Stimulated activated CD4-positive, alpha-beta T cell treated with anti-CD3 and anti-CD28 coated beads, Interleukin-2, amount 100 ng/mL, for 24 hours (primary cell): ENCODE measurements at places on chromosomes 16 and 17.

- no peak for DNase-seq
Observed at GRCh38 chr17:50471009-50471905, 2.6 kb upstream of the CHAD start.

DNA sequence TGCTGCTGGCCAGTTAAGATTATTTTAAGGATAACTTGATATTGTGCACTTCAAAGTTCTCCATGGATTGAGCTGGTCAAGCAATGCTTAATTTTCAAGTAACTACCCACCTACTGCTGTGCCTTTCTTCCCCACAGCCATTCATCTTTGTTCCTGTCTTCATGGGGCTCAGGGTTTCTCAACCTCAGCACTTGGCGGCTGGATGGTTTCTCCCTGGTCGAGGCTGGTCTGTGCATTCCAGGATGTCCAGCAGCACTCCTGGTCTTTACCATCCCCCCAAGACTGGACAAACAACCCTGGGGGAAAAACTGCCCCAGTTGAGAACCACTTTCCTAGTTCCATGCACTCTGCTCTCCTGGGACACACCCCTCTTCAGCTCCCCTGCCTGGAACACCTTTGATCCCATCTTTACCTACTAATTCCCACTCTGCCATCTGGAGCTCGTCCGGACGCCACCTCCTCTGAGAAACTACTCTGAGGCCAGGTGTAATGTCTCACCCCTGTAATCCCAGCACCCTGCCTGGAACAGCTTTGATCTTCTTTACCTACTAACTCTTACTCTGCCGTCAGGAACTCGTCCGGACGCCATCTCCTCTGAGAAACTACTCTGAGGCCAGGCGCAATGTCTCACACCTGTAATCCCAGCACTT lies 81.5 kb downstream of the NXN start:
- no peak for DNase-seq

DNA sequence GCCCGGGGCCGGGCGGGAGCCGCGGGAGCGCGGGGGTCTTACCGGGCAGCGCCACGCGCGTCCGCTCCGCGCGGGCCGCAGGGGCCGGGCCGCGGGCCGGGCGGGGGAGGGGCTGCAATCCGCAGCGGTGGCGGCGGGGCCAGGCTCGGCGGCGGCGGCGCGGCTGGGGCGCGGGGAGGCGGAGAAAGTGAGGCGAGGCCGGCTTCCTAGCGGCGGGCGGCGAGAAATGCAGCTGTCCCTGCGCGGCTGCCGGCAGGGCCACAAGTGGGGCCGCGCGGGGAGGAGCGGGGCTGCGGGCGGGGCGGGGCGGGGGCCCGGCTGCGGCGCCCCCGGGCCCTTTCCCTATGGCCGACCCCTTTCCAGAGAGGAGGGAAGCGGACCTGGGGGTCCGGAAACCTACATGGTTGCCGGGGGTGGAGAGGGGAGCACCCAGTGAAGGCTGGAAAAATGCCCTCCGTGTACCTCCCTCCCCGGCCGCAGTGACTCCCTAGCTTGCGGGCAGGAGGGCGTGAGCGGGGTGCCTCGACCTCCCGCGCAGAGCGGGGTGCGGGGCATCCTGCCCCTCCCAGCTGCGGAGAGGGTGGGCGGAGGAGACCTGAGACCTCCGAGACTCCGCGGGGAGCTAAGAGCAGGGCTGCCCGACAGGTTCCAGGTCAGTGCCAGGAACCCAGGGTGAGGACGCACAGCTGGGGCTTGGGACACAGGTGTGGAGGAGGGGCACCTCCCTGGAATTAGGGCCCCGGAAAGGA lies at the start of gene CUEDC1:
CUEDC1 (minus strand) TSS at position 230 of the 749 bp plus-strand sequence. CDS start 69,848 bp downstream, outside the sequence.
- DNase-seq = peak; percentile 79

GRCh38 chr16:50273888-50274325 lies 7.6 kb downstream of the ADCY7 start:
- peak; percentile 56 for DNase-seq

DNA sequence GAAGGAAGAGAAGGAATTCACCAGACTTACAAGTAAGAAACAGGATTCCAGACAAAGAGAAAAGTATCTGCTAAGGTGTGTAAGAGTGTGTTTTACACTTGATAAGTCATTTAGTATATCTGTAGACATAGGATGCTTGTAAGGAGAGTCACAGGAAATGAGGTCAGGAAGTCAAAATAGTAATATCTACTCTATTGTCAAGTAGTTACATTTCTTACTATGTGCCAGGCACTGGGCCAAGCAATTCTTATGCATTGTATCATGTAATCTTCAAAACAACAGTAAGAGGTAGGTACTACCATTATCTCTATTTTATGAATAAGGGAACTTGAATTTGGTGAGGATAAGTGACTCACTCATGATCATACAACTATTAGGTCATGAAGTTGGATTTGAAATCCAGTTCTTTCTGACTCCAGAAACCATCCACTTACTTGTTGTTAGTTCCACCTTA lies 129.1 kb downstream of the SNX11 start:
- DNase-seq = no peak

GRCh38 chr17:65345261-65346005 lies 208.3 kb downstream of the RGS9 start:
- no peak for DNase-seq

GRCh38 chr16:51103590-51103989 lies 47.5 kb downstream of the SALL1 start:
- no peak for DNase-seq

GRCh38 chr17:80428796-80429195 lies 13.8 kb downstream of the ENDOV start:
- DNase-seq = no peak

DNA sequence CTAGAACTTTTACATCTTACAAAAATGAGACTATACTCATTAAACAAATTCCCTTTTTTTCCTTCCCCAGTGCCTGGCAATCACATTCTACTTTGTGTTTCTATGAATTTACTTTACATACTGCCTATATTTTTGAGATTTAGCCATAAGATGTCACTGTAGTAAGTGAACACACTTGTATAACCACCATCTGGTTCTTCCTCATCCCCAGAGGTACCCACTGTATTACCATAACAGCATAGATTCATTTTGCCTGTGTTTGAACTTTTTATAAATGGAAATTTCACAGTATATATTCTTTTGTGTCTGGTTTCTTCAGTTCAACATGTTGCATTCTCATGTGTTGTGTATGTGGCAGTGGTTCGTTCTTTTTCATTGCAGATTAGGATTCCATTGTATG lies 15.8 kb downstream of the CYB5B start:
- DNase-seq = no peak

DNA sequence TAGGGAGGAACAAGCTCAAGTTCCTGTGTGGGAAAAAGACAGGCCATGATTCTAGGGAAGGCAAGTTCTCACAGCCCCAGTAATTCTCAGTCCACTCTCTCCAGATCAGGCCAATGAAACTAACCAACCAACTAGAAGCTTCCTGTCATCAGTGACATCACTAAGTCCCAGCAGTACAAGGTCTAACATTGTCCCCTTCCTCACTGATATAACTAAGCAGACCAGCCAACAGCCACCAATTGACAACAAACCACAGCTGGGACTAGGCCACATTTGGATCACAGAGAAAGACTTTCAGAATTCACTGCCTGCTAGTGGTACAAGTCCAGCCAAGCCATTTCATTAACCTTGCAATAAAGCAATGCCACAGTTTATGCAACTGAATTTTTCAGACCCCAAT lies 94.0 kb downstream of the CACNG1 start:
- DNase-seq = no peak

- no peak for DNase-seq
Observed at GRCh38 chr16:29790949-29791844, 646 bp downstream of the KIF22 start.

DNA sequence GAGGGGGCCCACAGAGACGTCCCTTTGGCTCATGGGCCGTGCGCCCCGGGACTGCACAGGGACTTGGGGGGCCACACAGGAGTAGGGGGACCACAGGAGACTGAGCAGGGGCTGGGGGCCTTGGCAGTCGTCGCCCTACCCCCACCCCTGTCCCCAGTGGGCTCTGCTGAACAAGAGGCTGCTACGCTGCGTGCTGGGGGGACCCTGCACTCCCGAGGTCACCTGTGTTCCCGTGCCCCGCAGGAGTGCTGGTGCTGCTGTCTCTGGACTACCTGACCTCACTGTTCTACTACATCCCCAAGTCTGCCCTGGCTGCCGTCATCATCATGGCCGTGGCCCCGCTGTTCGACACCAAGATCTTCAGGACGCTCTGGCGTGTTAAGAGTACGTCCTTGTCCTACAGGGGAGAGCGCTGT lies 14.4 kb upstream of the RNF213 start:
- DNase-seq = no peak

GRCh38 chr17:51298508-51299371 lies 38.4 kb downstream of the UTP18 start:
- no peak for DNase-seq

GRCh38 chr16:30369938-30370455 lies 297 bp downstream of the TBC1D10B start:
- no peak for DNase-seq

DNA sequence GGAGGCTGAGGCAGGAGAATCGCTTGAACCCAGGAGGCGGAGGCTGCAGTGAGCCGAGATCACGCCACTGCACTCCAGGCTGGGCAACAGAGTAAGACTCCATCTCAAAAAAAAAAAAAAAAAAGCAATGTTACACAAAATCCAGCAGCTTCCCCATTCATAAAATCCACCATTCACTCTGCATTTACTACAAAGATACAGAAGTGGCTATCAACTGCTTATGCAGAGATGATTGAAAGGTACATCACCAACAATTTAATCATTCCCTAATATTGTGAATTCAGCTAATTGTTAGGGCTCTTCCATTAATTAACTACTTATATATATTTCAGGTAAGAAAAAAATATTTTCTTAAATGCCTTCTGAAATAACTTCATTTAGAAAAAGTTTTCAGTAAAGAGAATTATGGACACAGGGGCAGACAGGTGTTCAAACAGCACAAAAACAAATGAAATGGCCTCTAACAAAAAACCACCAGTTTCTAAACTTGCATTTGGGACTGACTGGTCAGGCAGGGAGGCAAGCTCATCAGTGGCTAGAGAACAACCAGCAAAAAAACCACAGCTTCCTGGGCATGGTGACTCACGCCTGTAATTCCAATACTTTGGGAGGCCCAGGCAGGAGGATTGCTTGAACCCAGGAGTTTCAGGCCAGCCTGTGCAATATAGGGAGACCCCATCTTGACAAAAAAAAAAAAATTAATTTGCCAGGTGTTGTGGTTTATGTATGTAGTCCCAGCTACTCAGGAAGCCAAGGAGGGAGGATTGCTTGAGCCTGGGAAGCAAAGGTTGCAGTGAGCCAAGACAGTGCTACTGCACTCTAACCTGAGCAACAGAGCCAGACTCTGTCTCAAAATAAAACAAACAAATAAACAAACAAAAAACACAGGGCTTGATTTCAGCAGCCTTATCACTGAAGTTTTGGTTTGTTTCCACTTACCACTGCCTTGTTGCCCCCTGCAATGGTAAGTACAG lies 26.3 kb downstream of the ERN1 start:
- DNase-seq = no peak

DNA sequence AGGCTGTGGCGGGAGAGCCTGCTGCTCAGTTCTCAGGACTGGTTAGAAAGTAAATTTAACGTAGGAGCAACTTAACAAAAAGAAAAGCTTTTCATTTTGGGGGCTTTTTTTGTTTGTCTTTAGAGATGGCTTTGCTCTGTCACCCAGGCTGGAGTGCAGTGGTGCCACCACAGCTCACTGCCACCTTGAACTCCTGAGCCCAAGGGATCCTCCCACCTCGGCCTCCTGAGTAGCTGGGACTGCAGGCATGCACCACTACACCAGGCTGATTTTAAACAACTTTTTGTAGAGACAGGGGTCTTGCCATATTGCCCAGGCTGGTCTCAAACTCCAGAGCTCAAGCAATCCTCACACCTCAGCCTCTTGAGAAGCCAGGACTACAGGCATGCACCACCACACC lies 205.0 kb downstream of the RPTOR start:
- DNase-seq = no peak

GRCh38 chr17:4307179-4307930 lies 43.6 kb upstream of the ANKFY1 start:
- DNase-seq = no peak

DNA sequence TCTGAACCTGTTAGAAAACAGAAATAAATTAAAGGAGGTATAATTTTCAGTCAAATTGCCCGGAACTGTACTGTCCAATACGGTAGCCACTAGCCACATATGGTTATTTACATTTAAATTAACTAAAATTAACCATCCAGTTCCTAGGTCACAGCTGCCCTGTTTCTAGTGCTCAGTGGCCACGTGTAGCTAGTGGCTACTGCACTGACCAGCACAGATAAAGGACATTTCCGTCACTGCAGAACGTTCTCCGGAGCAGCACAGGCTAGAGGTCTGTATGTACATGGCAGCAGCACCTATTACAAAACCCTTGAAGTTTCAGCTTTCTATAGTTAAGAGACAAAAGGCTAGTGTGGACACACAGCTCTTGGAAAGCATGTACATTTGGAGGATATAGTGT lies 33.7 kb downstream of the CPSF4L start:
- no peak for DNase-seq

- DNase-seq = peak; percentile 42
Observed at GRCh38 chr16:1125471-1125870, 27.4 kb upstream of the CACNA1H start.

GRCh38 chr17:59329176-59330052 lies 2.0 kb upstream of the YPEL2 start:
- DNase-seq = peak; percentile 45
